NCI-H774 (cell line): ENCODE measurements at places on chromosomes 11 and 22.

DNA sequence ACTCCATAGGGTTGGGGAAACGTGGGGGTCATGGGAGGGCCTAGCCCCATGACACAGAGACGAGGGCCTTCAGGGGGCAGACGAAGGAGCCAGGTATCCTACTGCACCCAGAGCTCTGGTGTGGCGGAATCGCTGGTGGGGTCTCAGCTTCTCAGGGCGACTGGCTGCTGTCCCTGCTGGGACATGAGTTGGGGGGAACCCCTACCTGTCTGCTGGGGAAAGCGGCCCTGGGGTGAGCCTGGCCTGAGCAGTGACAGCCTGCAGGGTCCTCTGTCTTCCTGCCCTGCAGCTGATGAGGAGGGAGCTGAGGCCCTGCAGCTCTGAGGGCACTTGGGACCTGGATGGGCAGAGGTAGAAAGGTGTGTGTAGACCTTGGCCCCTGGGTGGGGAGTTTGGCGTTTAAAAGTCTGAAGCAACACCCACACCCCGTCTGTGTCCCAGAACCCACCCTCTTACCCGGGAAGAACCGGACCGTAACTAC lies 33.6 kb upstream of the GRAMD4 start:
- no peak for DNase-seq

GRCh38 chr11:102295045-102295444 lies 22.2 kb upstream of the BIRC3 start:
- DNase-seq = no peak

GRCh38 chr11:6298605-6299004 lies 21.7 kb downstream of the CAVIN3 start:
- peak; percentile 22 for DNase-seq

- no peak for DNase-seq
These were observed 25.4 kb upstream of the MUC5B start for GRCh38 chr11:1197431-1197885.

GRCh38 chr22:29069463-29069862 lies 3.4 kb upstream of the KREMEN1 start:
- no peak for DNase-seq

DNA sequence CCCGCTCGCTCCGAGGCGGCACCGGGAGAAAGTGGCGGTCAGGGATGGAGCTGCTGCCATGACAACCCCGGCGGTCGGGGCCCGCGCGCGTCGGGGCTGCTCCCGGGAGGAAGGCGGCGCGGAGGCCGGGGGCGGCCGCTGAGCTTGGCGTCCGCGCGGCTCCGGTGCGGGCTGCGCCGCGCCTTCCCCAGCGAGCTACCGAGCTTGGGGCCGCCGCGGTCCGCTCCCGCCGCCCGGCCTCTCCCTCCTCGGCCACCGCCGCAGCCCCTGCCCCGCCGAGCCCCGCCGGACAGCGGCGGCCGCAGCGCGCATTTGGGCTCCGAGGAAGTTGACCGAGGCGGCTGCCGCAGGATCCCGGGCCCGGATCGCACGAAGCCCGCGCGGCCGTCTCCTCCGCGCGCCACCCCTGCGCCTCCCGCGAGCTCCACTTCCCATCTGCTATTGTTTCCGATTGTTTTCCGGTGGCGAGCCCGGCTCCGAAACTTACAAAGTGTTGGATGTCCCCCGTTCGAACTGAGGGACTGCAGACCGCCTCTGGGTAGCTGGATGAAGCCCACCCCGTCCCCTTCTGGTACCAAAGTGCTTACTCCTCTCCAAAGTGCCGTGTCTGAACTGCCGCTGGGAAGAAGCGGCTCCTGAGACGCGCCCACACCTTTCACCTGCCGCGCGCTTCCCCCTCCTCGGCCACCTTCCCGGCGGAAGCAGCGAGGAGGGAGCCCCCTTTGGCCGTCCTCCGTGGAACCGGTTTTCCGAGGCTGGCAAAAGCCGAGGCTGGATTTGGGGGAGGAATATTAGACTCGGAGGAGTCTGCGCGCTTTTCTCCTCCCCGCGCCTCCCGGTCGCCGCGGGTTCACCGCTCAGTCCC lies 540.3 kb downstream of the NTM start:
- DNase-seq = no peak

- DNase-seq = no peak
These were observed 8.8 kb downstream of the CCDC179 start for GRCh38 chr11:22851477-22851876.

- no peak for DNase-seq
These were observed 10.1 kb downstream of the C22orf23 start for GRCh38 chr22:37943136-37943824.

GRCh38 chr22:33909911-33910310 lies 10.4 kb downstream of the LARGE1 start:
- no peak for DNase-seq

- no peak for DNase-seq
These were observed 259.8 kb upstream of the BLID start for GRCh38 chr11:122375687-122376399.

DNA sequence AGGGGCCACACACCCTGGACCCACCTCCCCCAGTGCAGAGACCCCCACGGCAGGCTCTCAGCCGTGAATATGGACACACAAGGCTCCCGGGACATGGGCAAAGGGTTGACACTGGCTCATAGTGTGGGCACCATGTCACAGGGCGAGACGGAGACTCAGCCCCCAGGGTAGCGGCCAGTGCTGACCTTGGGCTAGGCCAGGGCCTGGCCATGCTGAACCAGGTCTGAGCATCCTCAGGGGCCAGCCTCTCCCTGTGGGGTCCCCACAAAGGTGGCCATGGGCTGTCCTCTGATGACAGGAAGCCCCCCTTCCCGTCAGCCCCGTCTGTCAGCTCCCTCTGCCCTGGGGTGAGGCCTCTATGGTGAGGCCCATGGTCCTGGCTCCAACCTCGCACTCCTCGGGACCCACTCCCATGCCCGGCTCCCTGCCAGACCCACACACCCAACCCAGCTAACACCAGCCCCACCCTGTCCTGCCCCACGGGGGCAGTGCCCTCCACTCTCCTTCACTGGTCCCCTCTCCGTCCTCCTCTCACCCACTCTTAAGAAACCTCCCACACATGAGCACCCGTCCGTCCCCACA lies 19.0 kb upstream of the PRODH start:
- DNase-seq = no peak

DNA sequence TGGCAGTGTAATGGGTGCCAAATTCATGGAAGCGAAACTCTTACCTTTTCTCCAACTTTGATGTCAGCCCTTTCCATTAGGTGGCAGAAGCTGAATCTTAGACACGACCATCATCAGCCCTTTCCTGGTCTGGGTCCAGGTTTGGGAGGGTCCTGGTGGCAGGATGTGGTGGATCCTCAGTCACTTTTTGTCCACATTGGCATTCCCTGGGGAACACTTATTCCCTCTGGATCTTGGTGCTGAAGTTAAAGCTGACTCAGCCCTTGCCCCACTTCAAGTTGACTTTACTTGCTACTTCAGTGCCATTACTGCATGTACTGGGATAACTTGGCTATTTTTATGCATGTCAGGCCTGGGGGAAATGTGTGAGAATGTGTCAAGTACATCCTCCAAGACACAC lies 16.6 kb upstream of the NTM start:
- DNase-seq = no peak

DNA sequence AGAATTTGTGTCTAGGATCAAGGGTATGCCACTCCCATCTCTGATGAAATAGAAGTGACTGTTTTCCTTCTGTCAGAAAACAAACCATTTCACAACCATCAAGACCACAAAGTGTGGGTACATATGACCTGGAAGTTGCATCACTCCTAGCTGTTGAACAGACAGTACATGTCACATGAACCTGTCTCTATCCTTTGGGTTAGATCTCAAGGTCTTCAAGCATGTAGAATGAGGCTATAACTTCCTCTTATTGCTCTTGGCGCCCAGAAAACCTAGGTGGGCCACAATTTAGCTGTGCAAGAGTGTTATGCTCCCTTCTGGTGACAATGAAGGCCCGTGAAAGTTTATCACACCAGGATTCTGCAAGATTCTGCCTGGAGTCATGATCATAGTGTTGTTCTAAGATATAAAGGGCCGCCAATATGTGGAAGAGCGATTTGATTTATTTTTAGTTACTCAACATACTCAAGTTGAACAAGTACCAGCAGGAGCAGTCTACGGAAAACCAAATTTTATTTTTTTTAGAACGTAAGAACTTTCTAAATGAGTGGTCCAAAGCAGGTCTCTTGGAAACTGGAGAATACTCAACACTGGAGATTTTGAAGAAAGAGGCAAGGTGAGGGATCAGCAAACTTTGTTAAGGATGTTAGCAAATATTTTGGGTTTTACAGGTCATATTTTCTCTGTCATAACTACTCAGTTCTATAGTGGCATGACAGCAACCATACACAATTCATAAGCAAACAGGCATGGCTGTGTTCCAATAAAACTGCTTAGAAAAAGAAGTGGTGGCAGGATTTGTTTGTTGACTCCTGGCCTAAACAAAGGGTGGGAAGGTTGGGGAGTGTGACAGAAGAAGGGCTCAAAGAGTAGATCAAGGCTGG lies 101.8 kb downstream of the USP35 start:
- DNase-seq = no peak

DNA sequence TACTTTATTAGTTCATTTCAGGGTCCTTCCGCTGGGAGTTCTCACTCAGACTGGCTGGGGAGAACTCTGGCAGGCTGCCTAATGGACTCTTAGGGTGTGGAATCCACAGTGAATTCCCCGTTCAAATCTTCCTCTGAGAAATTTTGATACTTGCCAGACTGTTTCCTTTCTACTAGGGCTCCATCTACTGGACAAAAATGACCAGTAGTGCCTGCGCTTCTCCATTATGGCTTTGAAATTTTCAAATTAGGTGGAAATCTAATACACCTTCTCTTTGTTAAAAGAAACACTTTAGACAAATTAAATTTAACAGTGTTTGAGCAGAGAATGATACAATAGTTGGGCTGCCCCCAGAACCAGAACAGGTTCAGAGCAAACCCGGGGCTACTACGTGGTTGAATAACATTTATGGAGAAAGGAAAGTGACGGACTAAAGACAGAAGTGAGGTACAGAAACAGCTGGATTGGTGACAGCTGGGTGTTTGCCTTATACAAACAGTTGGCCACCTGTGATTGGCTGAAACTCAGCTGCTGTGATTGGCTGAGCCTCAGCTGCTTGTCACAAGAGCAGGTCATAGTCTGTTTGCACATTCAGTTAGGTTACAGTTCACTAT lies 52.9 kb upstream of the FDX1 start:
- DNase-seq = peak; percentile 84

- no peak for DNase-seq
These were observed 107.0 kb downstream of the MSANTD4 start for GRCh38 chr11:105915021-105915420.

DNA sequence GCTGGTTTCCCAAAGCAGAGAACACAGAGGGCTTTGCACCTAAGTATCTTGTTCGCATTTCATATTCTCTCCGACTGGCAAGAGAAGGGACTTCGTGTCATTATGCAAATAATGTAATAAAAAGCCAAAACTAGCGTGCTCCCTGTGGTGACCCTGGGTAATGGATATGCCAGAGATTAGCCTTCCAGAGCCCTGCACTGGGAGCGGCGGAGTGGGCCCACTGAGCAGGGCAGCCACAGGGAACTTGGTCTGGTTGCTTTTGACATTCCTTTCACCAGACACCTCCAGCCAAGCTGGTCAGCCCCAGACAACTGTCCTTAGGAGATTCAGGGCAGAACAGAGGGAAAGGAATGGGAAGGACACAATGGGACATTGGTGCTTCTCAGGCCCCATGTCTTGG lies 56.1 kb downstream of the FLI1 start:
- DNase-seq = no peak

GRCh38 chr22:21590809-21591641 lies 23.5 kb downstream of the UBE2L3 start:
- no peak for DNase-seq

DNA sequence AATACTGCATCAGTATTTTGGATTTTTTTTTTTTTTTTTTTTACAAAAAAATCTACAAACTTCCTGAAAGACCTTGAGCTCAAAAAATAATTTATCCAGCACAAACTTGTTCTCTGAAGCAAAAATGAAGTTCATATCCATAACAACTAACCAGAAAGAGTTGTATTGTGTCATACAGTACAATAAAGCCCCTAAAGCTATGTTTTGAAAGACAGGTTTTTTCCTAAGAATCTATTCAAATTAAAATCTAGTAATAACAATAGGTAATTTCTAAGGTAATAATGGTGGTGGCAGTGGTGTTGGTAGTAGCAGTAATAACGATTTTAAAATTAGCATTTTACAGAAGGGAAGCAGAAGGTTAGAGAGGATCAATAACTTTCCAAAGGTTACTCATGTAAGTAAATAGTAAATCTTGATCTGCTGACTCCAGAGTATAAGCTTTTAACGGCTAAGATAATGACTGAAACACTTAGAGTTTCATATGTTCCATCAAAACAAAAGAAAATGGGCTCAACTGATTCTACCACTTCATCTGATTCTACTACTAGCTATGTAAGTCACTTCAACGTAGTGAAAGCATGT lies 53.3 kb upstream of the GAB2 start:
- no peak for DNase-seq

- no peak for DNase-seq
These were observed 375.1 kb downstream of the OPCML start for GRCh38 chr11:133156986-133157745.

GRCh38 chr22:49673048-49673447 lies 154.6 kb downstream of the BRD1 start:
- DNase-seq = no peak

GRCh38 chr11:35764417-35764816 lies 101.8 kb downstream of the TRIM44 start:
- no peak for DNase-seq

GRCh38 chr11:9748361-9748970 lies 84.6 kb downstream of the SWAP70 start:
- no peak for DNase-seq

DNA sequence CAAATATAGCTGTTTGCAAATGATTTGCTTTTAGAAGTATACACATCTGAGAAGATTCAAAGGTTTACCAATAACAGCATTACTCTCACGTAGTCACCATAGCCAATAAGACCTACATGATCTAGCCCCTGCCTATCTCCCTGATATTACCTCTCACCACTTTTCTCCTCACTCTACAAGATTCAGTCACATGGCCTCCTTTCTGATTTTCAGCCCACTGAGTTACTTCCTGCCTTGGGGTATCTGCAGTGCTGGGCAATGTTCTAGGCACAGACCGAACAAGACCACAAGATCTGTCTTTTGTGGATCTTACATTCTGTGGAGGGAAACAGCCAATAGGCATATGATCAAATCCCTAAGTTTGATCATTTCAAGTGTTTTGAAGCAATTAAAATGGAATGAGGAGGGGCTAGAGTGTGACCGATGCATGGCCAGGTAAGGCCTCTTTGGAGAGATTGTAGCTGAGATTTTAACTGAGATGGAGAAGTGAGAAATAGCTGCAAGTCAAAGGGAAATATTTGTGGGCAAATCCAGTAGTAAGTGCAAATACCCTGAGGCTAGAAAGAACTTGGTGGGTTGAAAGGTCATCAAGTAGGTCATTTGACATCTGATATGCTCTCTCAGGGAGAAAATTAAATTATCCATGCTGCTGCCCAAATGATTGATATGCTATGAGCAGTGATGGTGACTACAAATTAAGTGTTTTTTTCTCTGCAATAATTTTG lies 43.1 kb downstream of the ARL14EP start:
- no peak for DNase-seq
